ENCODE measurements at places on chromosomes 2 and 18.

DNA sequence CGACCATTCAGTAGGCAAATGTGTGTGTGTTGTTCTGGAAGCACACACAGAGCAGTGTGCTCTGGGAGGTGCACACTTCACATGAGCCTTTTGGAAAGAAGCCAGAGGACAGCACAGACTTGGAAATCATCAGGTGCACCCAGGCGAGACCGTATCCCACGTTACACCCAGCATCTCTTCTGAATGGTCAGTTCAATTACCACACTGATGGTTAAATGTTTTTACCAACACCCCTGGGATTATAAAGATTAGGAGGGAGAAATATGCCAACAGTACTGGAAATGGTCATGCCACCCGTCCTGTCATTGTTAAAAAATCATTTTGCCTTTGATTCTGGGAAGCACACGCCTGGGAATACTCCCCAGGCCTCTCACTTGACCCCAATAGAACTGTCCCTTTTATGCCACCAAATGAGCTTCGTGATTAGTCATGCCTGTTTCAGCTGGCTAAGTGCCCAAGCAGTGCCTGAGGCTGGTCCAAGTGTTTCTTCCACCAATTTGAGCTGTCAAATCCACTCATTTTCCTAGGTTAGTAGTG lies 183.7 kb downstream of the NRP2 start:
- DNase-seq = no peak

DNA sequence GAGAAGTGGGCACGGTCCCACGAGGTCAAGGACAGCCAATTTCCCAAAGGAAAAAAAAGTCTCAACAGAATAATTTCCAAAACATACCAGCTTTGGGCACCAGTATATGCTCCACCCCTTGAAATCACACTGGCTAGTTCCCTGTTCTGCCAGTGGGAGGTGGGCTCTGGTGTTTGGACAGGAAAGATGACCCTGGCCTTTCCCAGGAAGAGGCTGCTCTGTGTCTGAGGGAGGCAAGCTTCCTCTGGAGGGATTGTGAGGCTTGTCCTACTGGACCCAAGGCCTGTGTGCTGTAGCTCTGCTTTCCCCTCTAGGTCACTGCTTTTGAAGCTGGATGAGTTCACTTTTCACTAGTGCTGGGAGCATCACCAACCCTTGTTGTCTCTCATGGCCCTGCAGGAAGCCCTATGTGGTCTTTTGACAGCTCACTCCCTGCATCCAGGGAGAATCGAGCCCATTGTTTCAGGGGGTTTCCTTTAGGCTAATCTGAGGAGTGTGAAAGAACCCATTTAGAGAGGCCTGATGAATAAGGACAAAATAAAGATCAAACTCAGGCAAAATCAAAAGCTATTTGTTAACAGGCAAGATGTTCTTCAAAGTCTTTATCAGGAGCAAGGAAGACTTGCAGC lies 36.3 kb downstream of the CXCR4 start:
- no peak for DNase-seq

GRCh38 chr2:66834859-66835258 lies 399.9 kb downstream of the MEIS1 start:
- DNase-seq = no peak

- DNase-seq = no peak
These were observed 226.4 kb upstream of the NRXN1 start for GRCh38 chr2:51258301-51258700.

DNA sequence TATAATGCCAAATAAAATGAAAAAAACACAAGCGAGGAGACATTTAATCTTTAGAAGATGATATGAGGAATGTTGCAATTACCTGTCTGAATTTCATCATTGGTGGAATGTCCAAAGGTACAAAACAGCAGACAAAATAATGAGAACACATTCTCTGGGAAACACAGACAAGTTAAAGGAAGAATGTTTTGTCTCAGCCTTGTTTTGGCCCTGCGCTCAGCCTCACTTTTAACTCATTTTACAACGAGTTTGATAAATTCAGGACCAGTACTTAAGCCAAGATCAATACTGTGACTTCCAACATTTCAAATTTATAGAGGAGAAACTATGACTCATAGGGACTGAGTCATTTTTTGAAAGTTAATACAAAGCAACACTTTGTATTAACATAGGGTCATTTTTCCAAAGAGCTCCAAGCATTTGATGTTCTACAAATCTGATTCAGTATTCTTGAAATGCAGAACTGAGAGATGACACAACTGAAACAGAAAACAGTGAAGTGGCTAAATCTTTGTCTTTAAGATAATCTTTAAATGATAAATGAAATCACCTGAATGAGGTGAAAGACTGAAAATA lies 833.2 kb upstream of the CHAC2 start:
- no peak for DNase-seq

DNA sequence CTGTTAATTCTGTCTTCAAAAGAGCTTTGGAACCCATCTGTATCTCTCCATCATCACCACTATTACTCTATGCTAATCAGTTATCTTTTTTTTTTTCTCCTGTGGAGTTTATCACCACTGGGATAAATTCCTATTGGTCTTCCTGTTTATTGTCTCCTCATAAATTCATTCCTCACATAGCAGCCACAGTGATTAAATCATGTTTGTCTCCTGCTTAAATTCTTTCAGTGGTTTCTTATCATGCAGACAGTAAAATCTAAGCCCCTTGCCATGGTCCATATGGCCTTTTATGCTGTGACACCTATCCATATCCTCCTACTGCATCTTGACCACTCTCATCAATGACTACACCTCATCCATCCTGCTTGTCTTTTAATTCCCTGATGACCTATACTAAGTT lies 239.8 kb upstream of the ZEB2 start:
- no peak for DNase-seq

Measured in CD4-positive, alpha-beta T cell treated with Interleukin-1 beta for 1 hour (primary cell).